ENCODE measurements at places on chromosomes 5 and 9.

DNA sequence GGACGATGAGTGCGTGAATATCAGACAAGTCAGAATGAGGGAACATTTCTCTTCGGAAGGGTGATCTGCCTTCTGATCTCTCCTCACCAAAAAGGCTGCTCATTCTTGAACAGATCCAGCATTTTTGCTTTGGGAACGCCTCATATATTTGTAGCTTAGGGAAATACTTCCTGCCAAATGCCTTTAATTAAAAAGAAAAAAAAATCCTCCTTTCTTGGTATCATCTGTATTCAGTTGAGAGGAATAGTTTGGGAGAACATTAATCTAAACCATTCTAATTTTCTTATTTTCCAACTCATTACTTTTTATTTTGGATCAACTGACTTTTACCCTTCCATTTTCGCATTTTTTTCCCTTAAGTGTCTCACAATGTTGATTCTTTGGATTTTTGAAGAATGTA, 163.4 kb downstream of the SNX18 start:
- H3K4me1 ChIP-seq: no peaks in the 10 kb centered on the region
- H3K27me3 ChIP-seq: peaks cover 3% of the 10 kb centered on the region
- peaks cover 2% of the 10 kb centered on the region for H3K36me3 ChIP-seq
- DNase-seq: no peak
- H3K4me3 ChIP-seq: no peak overlapping the region

GRCh38 chr9:135394131-135394530, 85.5 kb upstream of the PPP1R26 start:
- no peak overlapping the region for H3K27ac ChIP-seq
- no peaks in the 10 kb centered on the region for H3K4me1 ChIP-seq
- DNase-seq: no peak
- H3K27me3 ChIP-seq: peaks cover 5% of the 10 kb centered on the region
- no peak overlapping the region for H3K4me3 ChIP-seq

DNA sequence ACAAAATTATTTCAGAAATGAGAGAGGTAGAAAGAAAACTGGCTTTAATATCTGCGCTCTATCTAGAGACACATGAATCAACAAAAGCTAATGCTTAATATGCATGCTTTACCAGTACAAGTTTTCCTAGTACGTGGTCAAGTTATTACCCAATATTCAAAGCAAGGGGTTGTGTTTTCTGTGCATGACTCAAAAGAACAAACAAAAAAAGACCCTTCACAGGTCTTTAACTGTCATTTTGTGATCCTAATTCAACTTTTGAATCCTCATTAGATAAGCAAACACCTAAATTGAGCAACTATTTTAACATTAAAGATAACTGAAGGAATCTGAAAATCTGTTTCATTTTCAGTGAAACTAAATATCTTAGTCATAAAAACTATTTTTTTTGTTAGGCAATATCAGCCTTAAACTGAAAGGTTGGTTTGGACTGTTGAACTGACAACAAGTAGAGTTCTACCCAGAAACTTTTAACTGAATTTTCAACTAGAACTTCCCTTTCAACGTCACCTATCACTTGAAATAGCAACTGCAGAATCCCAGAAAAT, 12.5 kb downstream of the ST8SIA4 start:
- no peaks in the 10 kb centered on the region for H3K36me3 ChIP-seq
- H3K4me1 ChIP-seq: no peaks in the 10 kb centered on the region
- DNase-seq: no peak
- H3K27ac ChIP-seq: no peak overlapping the region
- no peak overlapping the region for H3K4me3 ChIP-seq
- H3K27me3 ChIP-seq: peaks cover 27% of the 10 kb centered on the region

DNA sequence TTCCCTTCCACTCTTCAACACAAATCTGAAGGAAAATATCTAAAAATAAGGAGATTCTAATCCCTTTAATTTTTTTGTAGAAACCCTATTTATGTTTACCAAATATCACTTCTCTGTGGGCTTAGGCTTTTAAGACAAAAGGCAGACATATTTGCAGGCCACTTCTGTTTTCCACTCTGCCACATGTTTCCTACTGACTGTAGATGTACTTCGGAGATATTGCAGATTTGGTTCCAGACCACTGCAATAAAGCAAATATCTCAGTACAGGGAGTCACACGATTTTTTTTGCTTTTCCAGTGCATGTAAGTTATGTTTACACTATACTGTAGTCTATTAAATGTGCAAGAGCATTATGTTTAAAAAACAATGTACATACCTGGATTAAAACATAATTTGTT, 219.0 kb downstream of the SREK1 start:
- H3K36me3 ChIP-seq: no peaks in the 10 kb centered on the region
- no peak overlapping the region for H3K4me3 ChIP-seq
- H3K27ac ChIP-seq: no peak overlapping the region
- H3K27me3 ChIP-seq: peaks cover 49% of the 10 kb centered on the region

DNA sequence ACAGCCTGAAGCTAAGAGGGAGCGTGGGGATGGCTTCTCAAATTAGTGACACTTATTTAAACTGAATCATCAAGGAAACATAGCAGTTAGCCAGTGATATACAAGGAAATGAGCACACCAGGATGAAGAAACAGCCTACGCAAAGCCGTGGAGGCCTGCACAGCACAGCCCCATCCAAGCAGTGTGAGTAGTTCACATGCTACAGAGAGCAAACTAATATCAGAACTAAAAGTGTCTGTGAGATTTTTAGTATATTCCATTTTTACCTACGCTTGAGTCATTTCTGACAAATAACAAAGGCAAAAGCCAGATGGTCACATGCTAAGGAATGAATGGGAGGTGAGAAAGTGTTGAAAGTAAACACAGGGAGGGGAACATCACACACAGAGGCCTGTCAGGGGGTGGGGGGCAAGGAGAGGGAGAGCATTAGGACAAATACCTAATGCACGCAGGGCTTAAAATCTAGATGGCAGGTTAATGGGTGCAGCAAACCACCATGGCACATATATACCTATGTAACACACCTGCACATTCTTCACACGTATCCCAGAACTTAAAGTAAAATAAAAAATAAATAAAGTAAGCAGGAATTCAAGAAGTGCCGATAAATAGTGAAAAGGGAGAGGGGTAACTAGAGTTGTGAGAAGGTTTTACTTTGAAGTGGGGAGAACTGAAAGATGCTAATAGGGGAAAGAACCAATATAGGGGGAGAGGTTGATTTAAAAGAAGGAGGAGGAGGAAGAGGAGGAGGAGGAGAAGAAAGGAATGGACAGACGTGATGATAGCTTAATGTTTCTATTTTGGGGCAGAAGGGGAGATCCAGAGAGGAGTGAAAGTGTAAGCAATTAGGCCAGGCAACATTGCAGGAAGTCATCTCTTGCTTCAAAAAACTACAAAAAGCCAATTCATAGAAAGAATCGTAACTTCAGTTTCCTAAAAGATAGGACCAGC, 100.9 kb upstream of the PTGER4 start:
- H3K4me1 ChIP-seq: peaks cover 11% of the 10 kb centered on the region
- no peak overlapping the region for H3K27ac ChIP-seq
- no peak overlapping the region for H3K4me3 ChIP-seq
- H3K36me3 ChIP-seq: no peaks in the 10 kb centered on the region
- no peak for DNase-seq
- H3K27me3 ChIP-seq: no peaks in the 10 kb centered on the region

- no peak overlapping the region for H3K27ac ChIP-seq
- H3K36me3 ChIP-seq: peaks cover 3% of the 10 kb centered on the region
- H3K4me3 ChIP-seq: no peak overlapping the region
- DNase-seq: no peak
- peaks cover 16% of the 10 kb centered on the region for H3K4me1 ChIP-seq
These were observed 49.7 kb downstream of the VAV2 start for GRCh38 chr9:133942206-133942975.

GRCh38 chr5:159133041-159133741, 33.5 kb upstream of the EBF1 start:
- peaks cover 6% of the 10 kb centered on the region for H3K4me1 ChIP-seq
- DNase-seq: no peak
- H3K4me3 ChIP-seq: no peak overlapping the region
- no peak overlapping the region for H3K27ac ChIP-seq
- H3K36me3 ChIP-seq: no peaks in the 10 kb centered on the region

- no peaks in the 10 kb centered on the region for H3K36me3 ChIP-seq
- no peak overlapping the region for H3K4me3 ChIP-seq
These were observed 41.2 kb upstream of the SVEP1 start for GRCh38 chr9:110620726-110621125.

DNA sequence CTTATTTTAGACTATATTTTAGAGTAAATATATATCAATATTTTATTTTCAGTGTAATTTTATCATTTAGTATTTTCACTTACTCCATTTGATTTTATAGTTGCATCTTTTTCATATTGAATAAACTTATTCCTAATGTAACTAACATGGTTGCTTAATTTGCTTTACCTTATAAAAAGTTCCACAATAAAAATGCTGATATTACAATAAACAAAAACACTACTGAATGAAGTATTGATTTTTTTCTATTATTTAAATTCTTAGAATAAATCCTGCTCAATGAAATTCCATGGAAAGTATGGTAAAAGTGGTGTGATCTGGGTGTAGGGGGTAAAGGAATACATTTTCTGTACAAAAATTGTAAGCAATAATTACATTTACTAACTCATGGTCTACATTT, 2074.9 kb upstream of the C9orf72 start:
- no peaks in the 10 kb centered on the region for H3K27me3 ChIP-seq
- DNase-seq: no peak
- H3K4me3 ChIP-seq: no peak overlapping the region
- H3K36me3 ChIP-seq: no peaks in the 10 kb centered on the region
- no peaks in the 10 kb centered on the region for H3K4me1 ChIP-seq

GRCh38 chr5:136529081-136529480, 163.7 kb upstream of the TRPC7 start:
- no peaks in the 10 kb centered on the region for H3K27me3 ChIP-seq
- H3K36me3 ChIP-seq: no peaks in the 10 kb centered on the region
